ENCODE measurements at places on chromosomes 3 and 15.

- no peak for DNase-seq
Measured at GRCh38 chr15:55721554-55722185, 21.3 kb downstream of the PRTG start.

DNA sequence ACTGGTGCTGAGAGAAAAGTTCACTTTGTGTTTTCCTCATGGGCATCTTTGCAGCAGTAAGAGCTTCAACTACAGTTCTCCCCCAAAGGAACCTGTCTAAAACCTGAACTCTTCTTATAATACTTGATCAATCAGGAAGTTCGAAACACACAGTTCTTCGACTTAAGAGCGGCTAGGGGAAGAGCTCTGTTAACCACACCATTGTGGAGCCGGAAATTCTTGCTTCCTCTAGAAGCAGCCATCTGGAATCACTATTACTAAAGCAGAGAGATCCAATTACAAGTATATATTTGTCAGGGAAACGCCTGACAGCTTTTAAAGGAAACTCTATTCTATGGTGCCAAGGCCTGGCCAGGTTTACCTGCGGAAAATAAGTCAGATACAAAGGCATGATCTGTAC, 337.3 kb upstream of the CBLB start:
- no peak for DNase-seq

GRCh38 chr15:68875377-68876116, 54.8 kb upstream of the SPESP1 start:
- peak; percentile 39 for DNase-seq

DNA sequence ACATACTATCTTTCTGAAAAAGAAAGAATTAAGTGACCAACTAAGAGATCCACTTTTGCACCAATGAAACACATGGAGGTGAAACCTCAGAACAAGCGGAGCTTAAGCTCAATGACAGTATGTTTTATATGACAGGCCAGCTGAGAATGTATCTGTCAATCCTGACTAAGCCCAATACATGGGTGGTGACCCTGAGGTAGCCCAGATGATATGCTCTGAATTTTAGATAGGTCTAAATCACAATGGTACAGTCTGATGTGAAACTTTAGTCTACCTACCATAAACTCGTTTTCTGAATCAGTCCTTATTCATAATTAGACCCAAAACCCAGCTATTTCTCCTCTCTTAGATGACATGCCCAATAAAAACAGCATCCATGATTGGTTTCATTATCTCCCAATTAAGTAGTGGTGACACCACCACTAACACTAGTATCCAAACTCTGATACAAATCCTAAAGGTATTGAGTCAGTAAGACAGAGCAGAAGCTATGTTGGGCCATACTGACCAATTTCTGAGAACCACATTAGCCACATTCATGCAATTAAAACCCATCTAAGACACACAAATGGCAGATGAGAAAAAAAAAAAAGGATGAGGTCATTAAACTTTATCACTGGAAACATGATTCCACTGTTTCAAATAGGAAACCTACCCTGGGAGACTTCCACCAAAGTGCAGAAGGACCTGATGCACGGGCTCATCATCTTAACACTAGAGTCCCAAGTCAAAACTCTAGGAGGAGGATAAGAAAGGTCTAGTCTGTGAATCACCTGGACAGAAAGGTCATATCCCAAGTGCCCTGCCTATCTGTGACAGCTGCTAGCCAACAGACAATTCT, 20.6 kb downstream of the CMTM6 start:
- DNase-seq, result no peak

DNA sequence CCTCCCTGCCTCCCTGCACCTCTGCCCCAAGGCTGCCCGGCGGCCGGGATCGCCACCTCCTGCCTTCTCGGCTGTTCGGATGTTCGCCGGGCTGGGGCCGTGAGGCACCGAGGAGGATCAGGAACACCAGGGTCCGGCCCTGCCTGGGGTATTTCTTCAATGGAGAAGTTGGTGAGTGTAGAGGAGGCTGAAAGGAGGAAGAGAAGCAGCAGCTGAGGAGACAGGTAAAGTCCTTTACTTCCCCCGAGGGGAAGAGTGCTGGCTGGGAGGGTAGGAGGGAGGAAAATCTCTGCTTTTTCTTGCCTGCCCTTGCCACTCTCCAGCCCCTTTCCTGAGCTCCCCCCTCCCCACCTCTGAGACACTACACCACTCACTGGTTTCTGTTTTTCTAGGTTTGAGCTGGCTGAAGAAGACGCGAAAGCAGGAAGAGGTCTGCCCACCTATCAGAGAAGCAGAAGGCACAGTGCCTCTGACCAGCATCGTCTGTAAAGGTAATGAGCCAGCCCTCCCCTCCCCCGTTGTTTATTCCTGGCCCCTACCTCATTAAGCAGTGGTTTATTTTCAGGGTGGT, 519 bp downstream of the ASB7 start:
- DNase-seq, result no peak

- no peak for DNase-seq
Measured at GRCh38 chr15:49045751-49046219, 461 bp downstream of the SECISBP2L start.

DNA sequence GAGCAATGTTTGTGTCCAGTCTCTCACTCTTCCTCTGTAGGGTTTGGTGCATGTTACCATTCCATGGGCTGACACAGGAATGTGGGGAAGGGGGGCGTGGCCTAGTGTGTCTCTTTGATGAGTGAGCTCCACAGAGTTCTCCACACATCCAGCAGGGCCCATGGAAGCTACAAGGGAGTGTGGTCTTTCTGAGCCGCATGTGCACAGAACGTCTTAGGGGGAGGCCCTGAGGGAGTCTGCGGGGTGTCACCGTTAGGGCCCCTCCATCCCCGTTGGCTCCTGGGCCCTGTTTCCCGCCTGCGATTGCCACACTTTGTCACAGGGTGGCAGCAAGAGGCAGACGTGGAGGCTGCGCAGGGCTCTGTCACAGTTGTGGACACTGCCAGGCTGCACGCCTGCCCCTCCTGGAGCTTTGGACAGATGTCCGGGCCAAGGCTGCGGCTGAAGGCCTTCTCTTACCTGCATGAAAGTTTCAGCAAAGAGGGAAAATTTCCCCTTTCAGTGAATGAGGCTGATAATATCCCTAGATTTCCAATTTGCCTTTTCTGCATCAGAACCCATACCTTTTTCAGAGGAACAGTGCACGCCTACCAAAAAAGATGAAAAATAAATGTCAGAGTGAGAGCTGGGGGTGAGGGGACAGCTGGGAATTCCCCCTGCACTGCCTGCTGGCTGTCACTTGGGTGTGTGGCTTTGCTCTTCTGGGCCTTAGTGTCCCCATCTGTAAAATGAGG, 24.3 kb downstream of the CACNA2D3 start:
- DNase-seq, result no peak

DNA sequence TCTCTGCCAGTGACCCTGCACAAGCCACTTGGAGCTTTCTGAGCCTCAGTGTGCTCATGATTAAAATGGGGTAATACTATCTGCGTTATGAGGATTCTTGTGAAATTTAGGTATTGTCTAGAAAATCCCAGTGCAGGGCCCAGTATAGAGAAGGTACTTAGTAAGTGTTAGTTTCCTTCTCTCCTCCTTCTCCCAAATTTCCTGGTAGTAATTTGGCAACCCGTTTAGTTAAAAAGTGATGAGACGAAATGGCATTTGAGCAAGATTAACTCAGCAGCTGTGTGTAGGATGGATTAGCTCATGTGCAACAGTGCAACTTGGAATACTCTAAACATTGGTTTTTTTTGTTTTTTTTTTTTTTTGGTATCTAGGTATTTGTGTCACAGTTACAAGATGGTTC, 84.6 kb downstream of the SLCO3A1 start:
- DNase-seq, result no peak

GRCh38 chr3:18419232-18419631, 5.9 kb downstream of the SATB1 start:
- no peak for DNase-seq

DNA sequence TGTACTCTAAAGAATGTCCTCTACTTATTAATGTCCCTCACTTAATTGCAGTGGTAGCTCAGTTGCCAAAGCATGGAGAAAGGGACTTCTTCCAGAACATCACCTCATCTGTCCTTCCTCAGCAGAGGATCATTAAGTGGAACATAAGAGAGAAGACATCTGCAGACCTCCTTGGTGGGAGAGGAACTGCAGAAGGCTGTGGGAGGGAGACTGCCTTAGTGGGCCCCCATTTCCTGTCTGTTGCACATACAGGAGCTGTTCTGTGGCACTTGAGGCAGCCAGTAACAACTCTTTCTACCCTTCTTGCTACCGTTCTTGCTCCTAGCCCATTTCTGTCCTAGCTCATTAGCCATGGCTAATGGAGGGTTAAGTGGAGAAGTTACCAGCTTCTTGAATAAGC, 33.6 kb downstream of the HPS3 start:
- no peak for DNase-seq

DNA sequence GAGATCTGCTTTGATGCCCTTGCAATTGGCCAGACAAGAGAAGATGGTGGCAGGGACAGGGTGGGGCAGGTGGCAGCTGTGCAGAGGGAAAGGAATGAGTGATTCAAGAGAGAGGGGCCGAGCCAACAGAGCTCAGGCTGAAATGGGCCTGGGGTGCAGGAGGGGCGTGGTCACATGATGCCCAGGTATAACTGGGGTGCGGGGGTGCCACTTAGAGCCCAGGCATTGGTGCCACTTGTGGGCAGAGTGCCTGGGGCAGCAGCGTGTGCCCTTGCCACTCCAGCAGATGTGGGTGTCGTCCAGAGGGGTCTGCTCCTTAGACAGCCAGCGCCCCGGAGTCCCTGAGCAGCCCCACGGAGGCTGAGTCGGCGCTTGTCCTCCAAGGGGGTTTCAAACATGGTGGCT, 88.7 kb downstream of the PLXNA1 start:
- DNase-seq, result no peak

GRCh38 chr3:116161575-116162525, 283.4 kb downstream of the LSAMP start:
- no peak for DNase-seq

DNA sequence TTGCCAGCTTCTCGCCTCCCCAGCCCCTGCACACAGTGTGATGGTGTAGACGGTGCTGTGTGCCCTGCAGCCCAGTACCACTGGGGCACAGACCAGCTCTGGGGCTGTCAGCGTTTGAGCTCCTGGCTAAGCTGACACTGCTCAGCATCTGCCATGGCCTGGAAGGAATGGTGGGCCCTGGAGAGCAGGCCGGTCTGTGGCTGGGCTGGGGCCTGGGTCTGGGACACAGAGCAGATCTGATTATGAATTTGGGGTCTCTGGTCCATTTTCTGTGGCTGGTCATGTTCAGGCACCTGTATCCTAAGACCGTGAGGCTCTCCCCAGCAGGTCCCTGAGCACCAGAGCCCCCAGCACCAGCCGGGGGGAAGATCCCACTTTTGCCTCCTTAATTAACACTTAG, 34.7 kb downstream of the HCN4 start:
- DNase-seq, result no peak

DNA sequence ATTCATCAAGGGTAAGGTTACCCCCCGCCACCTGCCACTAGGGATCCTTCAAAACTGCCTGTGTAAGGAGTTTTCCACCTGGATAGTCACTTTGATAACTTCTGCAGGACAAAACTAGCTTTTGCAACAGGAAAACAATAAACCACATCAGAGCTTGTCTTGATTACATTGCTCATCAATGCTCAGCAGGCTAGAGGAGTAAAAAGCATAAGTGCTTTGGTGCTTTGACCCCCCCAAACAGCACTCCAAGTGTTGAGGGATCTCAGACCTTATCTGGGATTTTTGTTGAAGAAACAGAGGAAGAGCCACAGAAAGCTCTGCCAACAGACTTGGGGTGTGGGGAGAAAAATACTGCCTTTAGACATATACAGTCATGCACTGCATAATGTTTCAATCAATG, 10.8 kb upstream of the PHLDB2 start:
- DNase-seq, result no peak

GRCh38 chr15:82587805-82588204, 47.5 kb upstream of the RPS17 start:
- no peak for DNase-seq

DNA sequence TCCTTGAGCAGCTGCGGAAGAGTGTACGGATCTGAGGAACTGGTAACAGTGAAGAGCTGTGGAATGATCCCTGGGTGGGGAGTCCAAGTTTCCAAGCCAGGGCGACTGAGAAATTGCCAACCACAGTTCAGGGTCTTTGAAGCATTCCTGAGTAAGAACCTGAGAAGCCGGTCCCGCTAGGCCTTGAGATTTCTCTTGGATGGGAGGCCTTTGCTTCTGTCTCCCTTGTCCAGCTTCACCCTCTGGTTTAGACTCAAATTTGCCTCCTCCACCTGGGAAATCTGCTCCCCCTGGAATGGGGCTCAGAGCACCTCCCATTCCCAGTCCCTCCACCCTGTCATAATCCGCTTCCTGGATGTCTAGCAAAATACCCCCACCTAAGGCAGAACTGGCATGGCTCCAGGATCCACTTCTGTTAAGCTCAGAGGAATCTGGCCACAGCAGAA, 127.7 kb upstream of the DLG1 start:
- DNase-seq, result no peak

DNA sequence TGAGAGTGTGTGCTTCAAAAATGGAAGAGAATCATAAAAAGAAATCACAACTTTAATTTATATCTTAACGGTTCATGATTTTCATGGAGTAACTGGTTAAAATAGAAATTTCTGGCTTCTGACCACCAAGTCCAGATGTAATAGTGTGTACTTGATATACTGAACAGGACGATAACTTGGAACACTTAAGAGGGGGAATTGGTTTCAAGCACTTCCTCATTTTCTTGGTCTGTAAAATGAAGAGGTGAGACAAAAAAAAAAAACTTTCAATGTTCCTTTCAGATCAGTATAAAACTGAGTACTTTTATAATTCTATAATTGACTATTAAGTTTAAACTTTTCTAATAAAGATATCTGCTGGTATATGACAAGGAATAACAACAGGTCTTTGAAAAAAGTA, 64.0 kb upstream of the TRA2B start:
- no peak for DNase-seq

DNA sequence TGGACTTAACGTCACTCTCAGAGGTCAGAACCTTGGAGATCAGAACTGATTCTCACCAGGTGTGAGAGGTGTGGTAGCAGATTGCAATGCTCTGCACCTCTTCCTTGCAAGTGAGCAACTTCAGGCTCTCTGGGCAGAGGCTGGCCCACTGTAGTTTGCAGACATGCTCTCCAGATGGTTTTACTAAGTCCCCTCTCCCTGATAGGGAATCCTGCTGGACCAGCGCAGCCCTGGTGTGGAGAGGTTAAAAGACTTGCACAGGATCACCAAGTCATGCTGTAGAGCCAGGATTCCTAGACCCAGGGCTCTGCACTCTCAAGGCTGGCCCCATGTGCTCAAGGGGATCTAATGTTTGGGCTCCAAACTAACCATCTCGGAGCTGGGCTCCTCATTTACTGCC, 62.2 kb downstream of the RPL39L start:
- DNase-seq, result no peak

- no peak for DNase-seq
Measured at GRCh38 chr3:126340943-126341754, 16.1 kb downstream of the KLF15 start.

GRCh38 chr3:114389156-114389555, 95.3 kb downstream of the TIGIT start:
- no peak for DNase-seq

- no peak for DNase-seq
Measured at GRCh38 chr3:180430896-180431295, 171.1 kb upstream of the TTC14 start.

DNA sequence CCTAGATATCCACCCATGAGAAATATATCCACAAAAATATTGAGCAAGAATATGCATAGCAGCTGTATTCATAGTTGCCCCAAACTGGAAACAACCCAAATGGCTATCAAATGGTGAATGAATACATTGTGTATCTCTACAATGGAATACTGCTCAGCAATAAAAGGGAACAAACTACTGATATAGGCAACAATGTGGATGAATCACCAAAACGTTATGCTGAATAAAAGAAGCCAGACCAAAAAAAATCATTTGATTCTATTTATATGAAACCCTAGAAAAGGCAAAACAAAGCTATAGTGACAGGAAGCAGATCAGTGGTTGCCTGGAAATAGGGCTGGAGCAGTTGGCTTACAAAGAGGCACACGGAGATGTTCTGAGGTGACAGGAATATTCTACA, 15.5 kb upstream of the CMTM7 start:
- no peak for DNase-seq
